ENCODE measurements at places on chromosomes 3 and 15.

- DNase-seq, result no peak
Observed at GRCh38 chr3:14142567-14143270, 17.9 kb downstream of the TMEM43 start.

- no peak for DNase-seq
Observed at GRCh38 chr3:197793247-197793646, 2.2 kb downstream of the LRCH3 start.

- DNase-seq, result no peak
Observed at GRCh38 chr15:63626955-63627354, 29.8 kb downstream of the FBXL22 start.

DNA sequence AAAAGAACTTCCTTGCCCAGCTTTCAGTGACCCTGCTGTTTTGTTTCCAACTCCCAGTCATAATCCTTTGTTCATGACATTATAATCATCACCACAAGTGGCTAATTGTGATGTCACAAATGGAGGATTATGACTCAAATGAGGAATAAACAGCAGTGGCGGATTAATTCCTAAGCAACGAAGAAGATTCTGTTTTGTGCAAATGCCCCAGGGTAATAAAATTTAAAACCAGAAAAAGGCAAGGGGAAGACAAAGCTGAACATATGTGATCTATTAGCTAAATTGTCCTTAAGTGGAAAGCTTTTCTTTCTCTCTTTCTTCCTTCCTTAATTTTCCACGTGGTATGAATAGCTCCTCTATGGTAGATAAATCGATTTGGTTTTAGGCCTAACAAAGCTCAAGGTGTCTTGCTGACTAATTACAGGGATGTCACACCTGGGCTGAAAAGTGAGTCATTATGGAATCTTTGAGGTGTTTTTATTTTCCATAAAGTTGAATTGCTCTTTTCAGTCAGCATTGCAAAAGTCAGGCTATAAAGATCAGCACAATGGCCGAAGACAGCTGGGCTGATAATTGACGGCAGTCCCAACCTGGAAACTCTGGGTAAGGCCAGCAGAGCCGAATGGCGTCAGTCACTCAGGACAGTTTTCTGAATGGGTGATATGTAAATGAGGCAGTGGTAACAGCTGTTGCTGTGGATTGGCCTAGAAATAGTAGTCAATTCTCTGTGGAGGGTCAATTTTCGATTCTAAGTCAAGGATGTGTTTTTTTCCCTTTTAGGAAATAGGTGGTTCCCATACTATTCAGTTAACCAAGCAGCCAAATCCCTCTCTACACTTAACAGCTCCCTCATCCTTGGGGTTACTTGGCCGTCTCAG is 121.5 kb downstream of the PTPRG start:
- no peak for DNase-seq

DNA sequence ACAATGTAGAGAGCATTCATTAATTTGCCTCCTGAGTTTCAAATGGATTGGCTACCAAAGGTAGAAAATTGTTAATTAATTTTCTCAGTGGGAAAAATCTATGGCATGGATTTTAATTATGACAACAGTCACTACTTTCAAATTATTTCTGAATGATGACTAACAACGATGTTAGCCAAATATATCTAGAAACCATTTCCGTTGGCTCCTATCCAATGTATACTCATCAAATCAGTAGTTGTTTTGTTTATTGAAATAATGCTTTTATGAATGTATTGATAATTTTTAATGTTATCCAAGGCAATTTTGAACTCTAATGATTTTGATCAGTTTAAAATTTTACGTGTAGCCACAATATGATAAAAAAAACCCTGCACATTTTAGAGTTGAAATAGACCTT is 333.4 kb downstream of the NAALADL2 start:
- DNase-seq, result no peak

DNA sequence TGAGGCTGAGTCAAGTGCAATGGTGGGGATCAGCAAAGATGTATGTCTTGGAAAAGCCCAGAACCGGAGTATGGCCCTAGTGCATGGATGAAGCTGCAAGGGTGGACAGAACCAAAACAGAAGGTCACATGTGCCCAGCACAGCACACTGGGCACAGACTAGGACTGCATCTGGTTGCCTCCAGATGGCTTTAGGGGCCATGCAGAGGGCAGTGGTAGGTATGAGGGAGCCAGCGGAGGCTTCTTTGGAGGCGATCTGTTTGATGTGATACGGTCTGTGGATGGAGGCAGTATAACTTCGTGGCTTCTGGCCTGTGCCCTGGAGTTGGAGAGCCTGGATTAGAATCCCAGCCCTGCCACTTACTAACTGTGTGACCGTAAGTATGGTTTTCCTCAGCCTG is 29.4 kb downstream of the SV2B start:
- DNase-seq, result no peak

GRCh38 chr3:106272302-106272701 is 403.5 kb upstream of the CBLB start:
- no peak for DNase-seq

- DNase-seq, result no peak
Observed at GRCh38 chr3:189058071-189058470, 113.7 kb upstream of the TPRG1 start.

- no peak for DNase-seq
Observed at GRCh38 chr3:138578961-138579574, 15.0 kb downstream of the CEP70 start.

DNA sequence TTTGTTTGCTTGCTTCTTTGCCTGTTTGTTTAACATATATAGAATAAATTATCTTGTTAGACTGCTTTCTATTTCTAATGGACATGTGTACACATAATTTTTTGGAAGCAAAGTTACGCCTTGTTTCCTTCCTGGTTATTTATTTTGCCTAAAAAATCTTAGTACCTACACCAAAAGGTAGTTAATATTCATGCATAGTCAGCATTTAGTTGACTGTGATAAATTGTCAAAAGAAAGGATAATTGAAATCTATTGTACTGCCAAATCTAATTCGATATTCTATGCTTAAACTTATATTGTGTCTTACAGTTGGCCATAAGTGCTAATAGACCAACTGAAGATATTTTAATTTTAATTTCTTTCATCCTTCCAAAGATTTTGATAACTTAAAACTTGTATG is 233.9 kb upstream of the ARL6 start:
- no peak for DNase-seq

DNA sequence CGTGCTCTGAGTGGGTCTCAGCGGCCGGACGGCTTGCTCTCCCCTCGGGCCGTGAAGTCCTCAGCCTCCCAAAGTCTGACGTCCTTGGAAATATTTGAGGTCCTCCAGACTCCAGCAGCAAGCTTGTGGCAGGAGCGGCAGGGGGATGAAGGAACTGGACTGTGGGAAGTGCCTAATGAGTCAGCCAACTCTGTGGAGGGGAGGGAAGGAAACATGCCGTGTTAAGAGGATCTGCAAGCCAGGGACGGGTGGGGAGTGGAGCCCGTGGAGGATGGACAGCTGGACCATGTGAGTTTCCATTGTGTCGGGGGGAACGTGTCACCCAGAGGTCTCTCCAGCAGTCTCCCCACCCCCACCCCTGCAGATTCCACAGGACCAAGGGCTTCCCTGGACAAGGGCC is 39.4 kb upstream of the IDH2 start:
- DNase-seq, result no peak

GRCh38 chr3:59266551-59266950 is 216.7 kb upstream of the CFAP20DC start:
- no peak for DNase-seq

DNA sequence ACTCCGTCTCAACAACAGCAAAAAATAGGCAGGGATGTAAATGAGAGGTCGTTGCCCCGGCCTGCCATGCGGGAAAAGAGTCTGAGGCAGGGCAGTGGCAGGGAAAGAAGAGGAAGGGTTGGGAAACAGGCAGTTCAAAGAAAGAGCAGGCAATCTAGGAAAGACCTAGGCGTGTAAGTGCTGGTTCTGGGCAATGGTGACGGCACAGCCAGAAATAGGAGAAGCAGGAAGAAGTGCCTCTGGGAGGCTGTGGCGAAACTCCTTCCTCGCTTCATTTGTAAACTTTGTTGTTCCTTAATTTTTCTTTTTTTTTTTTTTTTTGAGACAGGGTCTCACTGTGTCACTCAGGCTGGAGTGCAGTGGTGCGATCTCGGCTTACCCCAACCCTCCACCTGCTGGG is 4.3 kb downstream of the SLC51A start:
- no peak for DNase-seq

DNA sequence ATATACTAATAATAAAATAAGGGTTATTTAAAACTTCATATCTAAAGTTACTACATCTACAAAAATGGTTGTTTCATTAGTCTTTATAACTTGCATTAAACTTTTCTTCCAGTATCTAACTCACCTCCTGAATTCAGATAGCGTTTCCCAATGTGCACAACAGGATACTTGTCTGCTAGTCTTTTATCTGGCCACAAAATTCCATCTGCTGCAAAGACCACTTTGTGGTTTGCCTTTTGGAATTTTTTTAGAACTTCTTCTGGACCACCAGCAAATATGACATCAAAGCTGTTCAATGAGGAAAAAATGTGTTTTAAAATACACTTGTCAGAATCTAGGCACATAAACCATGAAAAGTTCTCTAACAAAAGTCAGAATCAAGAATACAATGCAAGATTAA is 50.8 kb downstream of the PLOD2 start:
- DNase-seq, result no peak

DNA sequence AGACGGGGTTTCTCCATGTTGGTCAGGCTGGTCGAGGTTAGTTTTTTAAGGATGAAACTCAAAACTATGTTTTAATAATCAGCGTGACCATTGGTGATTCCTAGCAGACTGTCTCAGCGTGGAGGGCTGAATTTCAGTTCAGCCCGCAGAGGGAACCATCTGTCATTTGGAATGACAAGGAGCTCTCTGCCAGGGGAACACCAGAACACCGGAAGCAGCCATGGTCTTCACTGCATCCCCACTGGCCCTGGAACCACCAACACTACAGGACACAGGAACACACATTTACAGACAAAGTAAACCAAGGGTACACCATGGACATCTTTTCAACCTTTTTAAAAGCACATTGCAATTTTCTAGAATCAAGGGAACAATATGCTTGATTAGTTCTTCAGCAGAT is 424.7 kb downstream of the FHIT start:
- no peak for DNase-seq

DNA sequence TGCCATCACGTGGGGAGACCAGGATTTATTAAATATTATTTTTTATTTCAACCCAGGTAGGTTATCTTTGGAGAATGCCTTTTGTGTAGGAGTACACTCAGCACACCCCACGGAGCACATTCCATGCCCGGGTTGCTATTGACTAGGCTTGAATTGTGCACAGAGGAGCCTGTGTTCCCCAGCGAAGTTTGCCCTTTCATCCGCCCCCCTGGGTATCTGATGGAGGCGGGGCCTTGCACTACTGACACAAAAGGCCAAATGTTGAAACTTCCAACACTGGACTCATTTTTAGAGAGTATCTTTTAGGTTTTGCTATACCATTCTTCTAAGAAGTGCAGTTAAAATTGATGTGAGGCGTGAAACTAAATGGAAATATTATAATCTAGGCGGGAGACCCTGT is 39.3 kb upstream of the PPP4R2 start:
- DNase-seq, result no peak

DNA sequence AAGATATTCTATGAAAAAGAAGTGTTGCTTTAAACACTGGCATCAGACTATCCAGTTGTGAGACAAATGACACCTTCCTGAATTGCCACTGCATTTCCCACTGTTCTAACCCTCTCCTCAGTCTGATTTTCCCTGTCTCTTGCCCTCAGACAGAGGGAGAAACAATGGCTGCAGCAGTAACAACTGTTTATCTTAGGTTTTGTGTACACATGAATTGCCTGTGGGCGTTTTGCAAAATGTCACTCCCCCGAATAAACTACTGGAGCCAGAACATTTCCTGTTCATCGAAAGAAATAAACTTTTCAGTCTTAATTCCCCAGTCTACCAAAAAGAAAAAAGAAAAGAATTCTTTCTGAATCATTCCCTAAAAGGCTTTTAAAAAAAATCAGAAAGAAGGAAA is 155.1 kb downstream of the MAGI1 start:
- DNase-seq, result no peak

DNA sequence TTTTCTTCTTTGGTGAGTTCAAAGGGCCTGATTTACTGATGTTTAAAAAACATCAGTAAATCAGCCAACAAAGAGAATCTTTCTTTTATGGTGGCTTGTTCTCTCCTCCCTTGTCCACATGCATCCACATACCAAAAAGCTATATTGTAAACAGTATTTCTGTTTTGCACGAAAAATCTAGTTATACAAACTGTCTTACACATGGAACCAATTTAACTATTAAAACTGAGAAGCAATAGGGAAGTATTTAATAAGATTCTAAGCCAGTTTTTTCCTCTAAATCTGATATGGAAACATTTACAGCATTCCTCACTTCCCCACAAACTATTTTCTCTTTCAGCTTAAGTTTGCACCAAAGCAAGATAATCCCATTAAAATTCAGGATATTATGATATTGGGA is 110.8 kb upstream of the ICE2 start:
- DNase-seq, result no peak

GRCh38 chr3:57783186-57784088 is 27.3 kb downstream of the SLMAP start:
- no peak for DNase-seq

DNA sequence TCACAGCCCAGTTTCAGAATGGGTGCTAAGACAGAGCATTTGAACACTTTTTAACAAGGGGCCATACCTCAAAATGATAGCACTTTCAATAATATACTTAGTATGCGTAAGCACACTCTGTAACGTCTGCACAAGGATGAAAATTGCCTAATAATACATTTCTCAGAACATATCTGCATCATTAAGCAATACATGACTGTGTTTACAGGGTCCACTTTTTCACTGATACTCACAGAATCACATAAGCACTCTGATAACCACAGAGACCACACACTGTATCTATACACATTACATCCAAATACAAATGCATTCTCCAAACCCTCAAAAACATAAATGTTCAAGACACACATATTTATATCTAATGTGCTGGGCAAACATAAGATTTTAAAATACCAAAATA is 79.8 kb downstream of the NR1I2 start:
- no peak for DNase-seq

- no peak for DNase-seq
Observed at GRCh38 chr15:101558221-101558941, 68.9 kb upstream of the PCSK6 start.

DNA sequence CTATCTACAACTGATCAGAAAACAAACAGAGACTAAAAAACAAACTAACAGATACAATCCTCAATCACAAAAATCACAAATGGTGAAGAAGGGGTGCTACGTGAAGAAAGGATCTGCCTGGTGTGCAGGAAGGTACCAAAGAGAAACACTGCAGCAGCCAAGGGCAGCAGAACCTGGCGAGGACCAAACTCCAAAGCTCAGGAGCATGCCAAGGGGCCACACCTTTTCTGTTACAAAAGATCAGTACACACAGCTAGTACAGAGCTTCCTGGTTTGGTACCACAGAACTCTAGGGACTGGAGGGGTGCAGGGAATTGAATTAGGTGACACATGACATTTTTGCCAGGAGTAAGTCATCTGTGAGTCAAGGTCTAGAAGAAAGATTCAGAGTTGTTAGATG is 107.4 kb upstream of the GRM7 start:
- DNase-seq, result no peak

Measured in stimulated activated CD8-positive, alpha-beta memory T cell treated with anti-CD3 and anti-CD28 coated beads, Interleukin-7, amount 100 ng/mL, for 1 hour (primary cell).